ENCODE measurements at places on chromosomes 7 and 10. TPM values are rescaled to one million over a fixed set of nuclear protein-coding genes. Genes with fewer than 3 reads are reported as not detected.

The TMEM236 gene
- 0.32 TPM for polyA plus RNA-seq

The CAPZA2 gene
- polyA plus RNA-seq = 203 TPM

DNA sequence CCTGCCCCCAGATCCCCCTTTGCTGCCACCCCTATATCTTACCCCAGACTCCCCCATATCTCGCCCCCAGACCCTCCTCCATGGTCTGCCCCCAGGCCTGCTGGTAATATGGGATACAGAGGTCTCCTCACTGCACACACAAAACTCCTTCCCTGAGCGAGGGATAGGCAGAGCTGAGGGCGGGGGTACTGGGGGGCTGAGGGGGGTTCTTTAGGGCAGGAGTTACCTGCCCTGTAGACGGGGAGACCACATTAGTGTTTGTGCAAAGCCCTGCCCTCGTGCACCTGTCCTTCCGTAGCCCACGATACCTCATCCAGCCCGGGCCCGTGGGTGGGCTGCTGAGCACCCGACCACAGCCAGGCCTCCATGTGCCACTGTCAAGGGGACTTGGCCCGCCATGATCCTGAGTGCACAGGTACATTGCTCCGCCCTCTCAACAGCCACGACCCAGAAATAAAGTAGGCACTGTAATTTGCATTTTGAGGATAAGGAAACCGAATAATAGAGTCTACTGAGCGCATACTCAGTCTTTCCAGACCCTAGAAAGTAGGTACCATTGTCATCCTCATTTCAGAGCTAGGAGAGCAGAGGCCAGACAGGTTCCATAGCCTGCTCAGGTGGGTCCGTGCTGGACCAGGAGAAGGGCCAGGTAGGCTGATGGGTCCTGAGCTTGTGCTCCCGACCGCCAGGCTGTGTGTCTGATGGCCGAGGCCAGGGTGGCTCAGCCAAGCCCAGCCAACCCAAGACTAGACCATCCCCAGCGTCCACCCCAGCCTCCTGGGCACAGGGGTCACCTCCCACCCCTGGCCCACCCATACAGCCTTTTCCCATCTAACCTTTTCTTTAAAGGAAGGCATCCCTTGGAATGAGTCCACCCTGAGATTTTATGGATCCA is 115.2 kb downstream of the LHPP start:
- no peak for DNase-seq

GRCh38 chr7:12350971-12351370 is 52.7 kb downstream of the VWDE start:
- DNase-seq = no peak

DNA sequence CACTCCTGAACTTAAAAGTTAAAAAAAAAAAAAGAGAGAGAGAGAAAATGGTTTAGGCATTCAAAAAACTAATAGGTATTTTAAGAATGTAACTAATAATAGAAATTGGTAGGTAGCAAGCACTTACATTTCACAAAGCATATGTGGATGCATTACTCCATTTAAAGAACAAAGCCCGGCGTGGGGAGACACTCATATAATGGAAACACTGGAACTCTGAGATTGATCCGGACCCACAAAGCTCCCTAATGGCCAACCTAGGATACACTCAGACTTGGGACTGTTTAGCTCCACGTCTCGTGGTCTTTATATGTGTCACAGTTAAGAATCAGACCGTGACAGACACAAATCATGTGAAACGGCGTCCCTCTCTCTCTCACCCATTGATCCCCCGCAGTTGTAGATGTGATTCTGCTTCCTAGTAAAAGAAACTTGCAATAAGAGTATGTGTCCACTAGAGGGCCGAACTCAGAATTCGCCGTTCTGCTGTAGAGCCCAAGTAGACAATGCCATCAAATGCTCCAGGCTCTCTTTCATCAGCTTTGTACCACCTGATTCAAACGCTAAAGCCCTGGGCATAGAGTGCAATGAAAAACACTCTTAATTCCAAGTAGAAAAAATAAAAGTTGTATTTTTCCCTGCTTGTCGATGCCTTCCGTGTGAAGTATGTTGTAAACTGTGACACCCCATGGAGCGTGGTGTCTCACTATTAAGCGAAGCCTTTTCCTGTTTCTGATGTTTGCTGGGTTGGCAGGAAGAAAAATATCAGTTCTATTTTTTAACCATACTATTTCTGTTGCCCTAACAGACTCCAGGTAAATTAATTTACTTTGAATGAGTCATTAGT is 429.0 kb upstream of the MTPN start:
- DNase-seq = peak; percentile 21

Data from left renal pelvis (tissue), 4 donors.